ACHN (cell line): ENCODE measurements at places on chromosomes 2 and 18.
A peak's percentile ranks its signal among the peaks of the same experiment; 100 is the strongest.

GRCh38 chr2:33620-34019, 12.7 kb downstream of the FAM110C start:
- DNase-seq = no peak

DNA sequence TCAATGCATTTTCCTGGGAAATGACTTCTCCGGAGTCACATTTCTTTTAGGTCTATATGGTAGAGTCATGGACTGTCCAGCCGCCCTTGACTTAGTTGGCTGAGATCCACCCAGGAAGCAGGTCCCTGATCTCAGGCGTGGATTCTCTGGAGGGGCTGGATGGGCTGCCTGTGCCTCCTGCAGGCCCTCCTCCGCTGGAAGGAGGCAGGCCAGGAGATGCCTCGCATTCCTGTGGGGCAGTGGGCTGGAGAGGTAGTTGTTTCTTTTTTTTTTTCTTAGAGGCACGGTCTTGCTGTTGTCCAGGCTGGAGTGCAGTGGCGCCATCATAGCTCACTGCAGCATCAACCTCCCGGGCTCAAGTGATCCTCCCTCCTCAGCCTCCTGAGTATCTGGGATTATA, 129.0 kb upstream of the MYCN start:
- peak; percentile 89 for DNase-seq

DNA sequence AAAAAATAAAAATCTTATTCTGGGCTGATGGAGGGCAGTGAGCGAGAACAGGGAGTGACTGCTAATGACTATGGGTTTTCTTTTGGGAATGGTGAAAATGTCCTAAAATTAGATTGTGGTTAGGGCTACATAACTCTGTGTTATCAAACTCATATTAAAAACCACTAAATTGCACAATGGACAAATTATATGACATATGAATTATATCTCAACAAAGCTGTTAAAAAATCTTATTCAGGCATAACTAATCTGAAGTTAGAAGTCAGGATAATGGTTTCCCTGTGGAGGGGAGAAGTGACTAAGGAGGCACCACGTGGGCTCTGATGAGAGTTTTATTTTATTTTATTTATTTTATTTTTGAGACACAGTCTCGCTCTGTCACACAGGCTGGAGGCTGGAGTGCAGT, 32.1 kb upstream of the DPP4 start:
- DNase-seq = no peak

DNA sequence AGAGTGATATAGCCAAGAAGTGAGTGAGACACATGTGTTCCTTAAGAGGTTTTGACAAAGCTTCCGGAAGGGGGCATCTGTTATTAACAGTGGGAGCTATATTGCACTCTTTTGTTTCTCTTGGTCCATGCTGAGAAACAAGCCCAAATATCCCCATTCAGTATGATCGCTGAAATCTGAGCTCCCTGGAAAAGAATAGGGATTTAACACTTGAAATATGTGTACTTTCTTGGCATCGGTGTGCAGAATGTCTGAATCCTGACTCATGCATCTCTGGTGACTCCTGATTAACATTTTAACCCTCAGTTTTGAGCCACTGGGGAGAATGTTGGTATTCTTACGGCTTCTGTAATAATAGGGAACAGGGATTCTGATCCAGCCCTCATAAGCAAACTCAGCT, 448.1 kb downstream of the TSN start:
- peak; percentile 62 for DNase-seq

DNA sequence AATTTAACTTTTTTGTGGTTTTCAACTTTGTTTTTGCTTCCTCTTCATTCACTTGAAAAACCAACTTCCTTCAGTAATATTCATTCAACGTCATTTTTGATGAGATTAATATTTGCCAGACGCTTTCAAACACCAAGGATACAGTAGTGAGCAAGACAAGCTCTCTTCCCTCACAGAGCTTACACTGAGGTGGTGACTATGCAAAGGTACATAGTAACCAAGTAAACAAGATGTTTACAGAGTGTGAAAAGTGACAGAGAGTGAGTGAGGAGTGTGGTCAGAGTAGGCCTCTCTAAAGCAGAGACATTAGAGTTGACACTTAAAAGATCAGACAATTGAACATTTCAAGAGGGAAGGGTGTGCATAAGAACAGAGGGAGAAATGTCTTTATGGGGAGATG, 155.5 kb downstream of the TMEM247 start:
- DNase-seq = no peak

DNA sequence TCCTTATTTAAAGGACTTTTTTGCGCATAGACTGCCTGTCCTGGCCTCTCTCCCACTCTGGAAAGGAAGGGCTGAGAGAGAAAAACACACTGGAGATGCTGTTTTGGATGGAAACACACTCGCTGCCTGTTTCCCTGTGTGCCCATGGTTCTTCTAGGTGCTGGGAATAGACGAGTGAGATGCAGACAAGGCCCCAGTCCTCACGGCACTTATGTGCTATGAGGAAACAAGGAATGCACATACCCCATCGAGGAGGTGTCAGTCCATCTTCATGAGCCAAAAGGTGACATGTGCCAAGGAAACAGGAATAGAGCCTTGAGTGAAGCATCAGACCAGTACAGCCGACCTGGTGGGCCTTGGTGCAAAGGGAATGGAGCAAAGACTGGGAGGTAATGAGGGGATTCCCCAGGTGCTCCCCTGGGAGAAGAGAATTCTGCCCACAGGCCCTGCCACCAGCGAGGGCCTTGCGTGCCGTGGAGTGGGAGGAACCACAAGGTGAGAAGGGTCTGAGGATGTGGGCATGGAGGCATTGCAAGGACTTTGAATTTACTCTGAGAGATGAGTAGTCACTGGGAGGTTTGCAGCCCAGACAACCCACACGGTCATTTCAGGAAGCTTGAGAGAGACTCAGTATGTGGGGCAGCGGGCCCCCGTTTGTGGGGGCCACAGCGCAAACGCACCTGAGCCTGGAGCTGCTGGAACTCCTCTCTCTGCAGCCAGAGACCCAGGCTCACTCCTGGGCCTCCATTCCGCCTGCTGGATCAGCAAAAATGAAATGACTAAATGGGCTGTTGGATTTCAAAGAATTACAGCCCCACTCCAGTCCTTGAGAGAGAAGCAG, 197.5 kb upstream of the COPS8 start:
- DNase-seq = no peak

- no peak for DNase-seq
Measured at GRCh38 chr18:1657876-1658275, 753.2 kb downstream of the ADCYAP1 start.

DNA sequence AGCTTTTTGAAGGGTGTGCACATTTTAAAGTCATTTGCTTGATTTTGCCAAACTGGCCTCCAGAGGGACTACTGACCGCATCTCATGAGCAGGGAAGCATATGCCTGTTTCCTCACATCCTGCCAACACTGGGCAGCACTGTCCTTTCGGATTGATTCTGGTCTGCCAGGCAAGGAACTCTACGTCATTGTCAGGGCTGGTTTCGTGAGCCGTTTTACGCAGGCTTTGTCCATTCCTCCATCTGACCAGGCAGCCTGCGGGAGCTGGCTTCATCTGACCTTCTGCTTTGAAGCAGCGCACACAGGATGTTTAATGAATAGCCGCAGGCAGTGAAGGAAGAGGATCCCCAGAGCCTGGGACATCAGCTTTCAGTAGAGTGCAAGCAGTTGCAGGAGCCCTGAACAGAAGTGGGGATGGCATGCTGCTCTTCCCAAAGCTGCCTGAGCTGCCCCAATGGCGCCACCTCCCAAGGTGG, 46.3 kb upstream of the SEMA4C start:
- DNase-seq = no peak

DNA sequence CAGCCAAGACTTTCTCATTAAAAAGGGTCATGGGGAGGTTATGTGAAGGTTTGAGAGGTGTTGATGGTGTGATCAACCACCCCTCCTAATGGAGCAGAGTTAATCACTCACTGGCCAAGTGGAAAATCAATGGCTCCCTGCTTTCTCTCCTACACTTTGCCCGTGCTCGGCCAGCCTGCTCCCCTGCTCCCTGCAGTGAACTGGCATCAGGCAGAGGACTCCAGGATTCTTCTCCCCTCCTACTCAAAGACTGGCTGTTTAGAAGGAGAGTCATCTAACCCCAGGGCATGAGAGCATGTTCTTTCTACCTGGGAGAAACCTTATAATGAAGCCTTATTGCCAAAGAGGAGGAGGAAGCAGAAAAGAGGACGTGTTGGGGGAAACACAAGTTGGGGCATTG, 74.9 kb downstream of the SGPP2 start:
- no peak for DNase-seq

GRCh38 chr2:10668402-10669012, 21.3 kb downstream of the NOL10 start:
- peak; percentile 75 for DNase-seq

DNA sequence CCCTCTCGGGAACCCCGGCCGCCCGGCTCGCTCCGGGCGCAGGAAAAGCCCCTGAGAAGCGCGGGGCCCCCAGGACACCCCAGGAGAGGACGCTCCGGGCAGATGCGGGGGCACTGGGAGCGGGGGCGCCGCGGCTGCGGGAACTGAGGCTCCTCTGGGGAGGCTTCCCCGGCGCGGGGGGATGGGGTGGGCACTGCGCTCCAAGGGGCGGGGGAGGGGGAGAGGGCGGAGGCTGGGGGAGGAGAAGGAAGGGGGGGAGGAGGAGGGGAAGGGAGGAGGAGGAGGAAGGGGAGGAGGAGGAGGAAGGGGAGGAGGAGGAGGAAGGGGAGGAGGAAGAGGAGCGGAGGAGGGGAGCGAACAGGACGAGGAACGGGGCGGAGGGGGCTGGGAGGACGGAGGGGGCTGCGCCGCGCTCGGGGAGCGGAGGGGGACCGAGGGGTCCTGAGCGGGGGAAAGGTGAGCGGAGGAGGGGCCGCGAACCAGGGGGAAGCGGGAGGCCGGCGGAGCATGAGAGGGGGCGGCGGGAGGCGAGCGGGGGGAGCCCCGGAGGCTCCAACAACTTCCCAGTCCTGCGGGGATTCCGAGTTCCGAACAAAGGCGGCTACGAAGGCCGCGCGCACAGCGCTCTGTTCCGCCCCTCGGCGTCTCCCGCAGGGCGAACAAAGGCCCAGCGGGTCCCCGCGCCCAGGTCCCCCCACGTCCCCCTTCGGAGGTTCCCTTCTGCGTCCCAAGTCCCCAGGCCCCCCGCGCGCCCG, 742 bp downstream of the PXDN start:
- DNase-seq = peak; percentile 46

DNA sequence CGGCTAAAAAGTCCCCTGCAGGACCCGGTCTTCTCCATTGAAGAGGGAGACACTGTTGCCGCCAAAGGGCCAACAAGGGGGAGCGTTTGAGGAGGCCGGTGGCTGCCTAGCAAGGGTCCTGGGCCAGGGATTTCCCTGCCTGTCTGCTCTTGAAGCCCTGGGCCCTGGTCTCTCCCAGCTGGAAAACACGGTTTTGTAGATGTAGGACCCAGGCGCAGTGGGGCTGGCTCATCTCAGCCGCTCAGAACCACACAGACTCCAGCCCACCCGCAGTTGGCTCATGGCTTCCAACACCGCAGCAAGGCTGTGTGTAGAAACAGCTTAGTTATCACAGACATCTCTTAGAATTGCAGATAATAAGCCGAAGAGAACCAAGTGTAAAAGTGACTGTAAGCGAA, 57.1 kb upstream of the TWIST2 start:
- DNase-seq = no peak

- DNase-seq = no peak
Measured at GRCh38 chr2:173755798-173756197, 209.4 kb downstream of the SP3 start.

DNA sequence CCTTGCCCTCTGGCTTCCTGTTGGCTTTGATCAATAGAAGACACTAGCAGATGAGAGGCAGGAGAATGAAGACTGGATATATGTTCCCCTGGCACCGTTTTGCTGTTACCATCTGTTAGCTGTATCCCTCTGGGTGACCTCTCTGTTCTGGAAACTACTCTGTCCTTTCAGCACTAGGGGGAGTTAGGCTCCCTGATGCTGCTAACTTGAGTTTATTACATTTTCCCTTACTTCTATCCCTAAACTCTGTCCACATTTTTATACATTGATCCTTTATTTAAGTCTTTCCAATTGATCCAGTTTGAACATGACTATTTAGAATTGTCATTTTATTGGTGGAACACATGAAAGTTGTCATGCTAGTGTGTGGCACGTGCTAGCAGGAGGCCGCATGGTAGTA, 1014.3 kb upstream of the CDH2 start:
- DNase-seq = peak; percentile 13

DNA sequence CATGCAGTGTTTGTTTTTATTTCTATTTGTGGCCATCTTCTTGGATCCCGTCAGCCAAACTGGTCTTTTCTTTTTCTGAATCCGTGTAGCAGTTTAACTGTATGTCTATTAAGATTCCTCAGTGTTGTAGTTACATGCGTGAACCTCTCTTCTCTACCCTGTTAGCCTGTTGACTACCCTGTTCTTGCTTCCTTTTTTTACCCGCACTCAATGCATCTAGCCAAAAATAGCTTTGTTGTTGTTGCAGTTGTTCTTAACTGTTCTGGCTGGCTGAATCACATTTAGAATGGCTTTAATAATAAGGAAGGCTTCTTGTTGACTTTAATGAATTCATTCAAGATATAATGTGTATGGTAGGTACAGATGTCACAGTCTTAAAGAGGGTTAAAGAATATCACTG, 137.1 kb downstream of the LCLAT1 start:
- no peak for DNase-seq

DNA sequence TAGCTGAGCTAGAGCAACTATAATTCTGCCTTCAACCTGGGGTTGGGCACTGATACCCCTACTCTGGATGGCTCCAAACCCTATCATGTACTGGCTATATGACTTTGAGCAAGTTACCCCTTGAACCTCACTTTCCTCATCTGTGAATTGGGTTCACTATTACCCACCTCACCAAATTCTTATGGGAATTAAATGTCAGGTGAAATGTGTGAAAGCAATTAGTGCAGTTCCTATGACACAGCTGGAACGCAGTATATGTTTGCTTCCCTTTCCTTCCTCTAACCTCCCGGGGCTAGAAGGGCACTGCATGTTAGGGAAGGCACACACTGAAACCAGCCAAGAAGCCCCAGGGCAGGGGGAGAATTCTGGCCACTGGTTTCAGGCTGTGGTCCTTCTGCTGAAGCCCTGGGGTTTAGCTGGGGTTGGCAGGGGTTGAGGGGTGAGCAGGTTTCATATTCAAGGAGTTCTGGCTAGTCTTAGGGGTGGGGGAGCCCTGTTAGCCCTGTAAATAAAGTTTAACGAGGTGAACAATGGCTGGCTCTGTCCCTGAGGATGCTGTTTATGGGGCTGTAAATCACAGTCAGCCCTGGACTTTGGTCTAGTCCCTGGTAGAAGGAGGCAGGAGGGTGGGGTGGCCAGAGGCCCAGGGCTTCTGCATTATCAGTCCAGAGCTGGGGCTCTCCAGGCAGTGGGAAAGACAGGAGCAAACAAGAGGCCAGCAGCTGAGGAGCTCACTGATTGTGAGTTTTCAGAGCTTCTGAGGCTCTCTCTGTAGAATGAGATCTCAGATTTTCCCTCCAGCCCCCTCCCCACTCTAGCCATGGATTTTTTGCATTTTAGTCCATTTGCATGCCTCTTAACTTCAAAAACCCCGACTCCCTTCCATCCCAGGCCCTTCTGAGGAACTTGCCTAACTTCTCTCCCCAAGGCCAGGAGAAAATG, 8.0 kb downstream of the PKDCC start:
- DNase-seq = no peak

DNA sequence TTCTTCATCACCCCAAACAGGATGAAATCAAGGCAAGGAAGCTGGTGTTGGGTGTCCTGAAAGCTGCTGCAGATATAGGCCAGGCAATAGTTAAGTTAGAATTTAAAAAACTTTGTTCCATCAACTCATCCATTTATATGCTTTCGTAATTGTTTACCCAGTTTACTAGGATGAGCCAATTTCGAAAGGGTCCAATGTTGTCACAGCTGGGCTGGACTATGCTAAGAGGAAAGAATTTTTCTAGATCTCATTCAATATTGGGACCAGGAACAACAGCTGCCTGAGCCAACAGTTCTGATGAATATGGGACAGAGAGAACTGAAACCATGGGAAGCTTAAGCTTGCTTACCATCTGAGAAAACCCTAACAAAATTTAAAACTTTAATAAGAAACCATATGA, 21.6 kb upstream of the SP3 start:
- DNase-seq = no peak
